Activated CD4-positive, CD25-positive, alpha-beta regulatory T cell treated with anti-CD3 and anti-CD28 coated beads, Interleukin-2, amount 50 U/mL, for 16 hours (primary cell): ENCODE measurements at places on chromosomes 1 and 21.

DNA sequence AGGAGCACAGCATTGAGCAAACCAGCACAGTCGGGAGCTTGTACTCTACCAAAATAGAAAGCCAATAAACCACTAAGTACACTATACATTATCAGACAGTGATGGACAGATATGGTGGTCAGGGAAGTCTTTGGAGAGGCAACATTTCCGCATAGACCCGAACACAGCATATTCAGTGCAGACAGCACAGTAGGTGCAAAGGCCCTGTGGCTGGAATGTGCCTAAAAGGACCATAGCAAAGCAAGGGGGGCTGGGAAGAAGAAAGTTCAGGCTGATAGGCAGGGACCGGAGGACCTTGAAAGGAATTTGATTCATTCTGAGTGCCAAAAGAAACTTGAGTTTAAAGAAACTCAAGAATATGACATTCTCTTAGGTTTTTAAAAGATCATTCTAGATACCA is 92.0 kb upstream of the GALNT2 start:
- DNase-seq = no peak

GRCh38 chr1:178899402-178899801 is 28.5 kb upstream of the ANGPTL1 start:
- no peak for DNase-seq

- no peak for DNase-seq
Measured at GRCh38 chr1:232149287-232150201, 480.4 kb downstream of the SIPA1L2 start.

GRCh38 chr1:236090741-236091147 is 25.9 kb upstream of the NID1 start:
- no peak for DNase-seq

DNA sequence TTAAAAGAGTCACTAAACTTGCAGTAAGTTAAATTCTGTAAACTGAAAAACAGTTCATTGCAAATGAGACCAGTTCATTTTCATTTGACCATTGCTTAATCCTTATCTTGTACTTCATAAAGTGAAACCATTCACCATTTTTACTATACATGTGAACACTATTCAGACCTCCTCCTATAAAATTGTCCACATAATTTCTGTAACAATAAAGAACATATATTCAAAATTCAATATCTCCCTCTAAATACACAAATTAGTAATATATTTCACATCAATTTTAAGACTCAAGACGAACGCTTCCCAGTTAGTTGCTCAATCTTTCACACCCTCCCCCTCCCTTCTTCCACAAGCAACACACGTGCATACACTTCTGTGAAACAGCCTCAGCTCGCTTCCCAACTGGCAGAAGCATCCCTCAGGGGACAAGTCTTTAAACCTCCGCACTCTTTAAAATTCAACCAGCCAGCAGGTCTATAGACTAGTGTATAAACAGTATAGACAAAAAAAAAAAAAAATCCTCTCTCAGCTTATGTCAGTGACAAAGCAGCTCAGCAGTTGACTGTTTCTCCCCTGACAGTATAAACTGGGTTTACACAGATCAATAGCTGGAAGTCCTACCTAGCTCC is 99.6 kb downstream of the DENND1B start:
- no peak for DNase-seq

- DNase-seq = no peak
Measured at GRCh38 chr1:225919906-225920305, 4.1 kb downstream of the PYCR2 start.

GRCh38 chr1:201816309-201816854 is 12.6 kb upstream of the IPO9 start:
- no peak for DNase-seq

DNA sequence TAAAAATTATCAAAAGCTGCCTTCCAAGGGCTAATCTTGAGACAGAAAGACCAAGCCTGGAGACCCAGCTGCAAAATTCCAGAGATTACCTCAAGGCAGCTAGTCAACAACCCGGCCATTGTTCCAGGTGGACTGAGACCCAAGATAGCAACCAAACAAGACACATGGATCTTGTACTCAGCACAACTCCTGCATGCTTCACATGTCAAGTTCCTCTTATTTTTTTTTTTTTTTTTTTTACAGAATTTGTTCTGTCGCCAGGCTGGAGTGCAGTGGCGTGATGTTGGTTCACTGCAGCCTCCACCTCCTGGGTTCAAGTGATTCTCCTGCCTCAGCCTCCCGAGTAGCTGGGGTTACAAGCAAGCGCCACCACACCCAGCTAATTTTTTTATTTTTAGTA is 40.1 kb downstream of the CD2 start:
- DNase-seq = no peak

DNA sequence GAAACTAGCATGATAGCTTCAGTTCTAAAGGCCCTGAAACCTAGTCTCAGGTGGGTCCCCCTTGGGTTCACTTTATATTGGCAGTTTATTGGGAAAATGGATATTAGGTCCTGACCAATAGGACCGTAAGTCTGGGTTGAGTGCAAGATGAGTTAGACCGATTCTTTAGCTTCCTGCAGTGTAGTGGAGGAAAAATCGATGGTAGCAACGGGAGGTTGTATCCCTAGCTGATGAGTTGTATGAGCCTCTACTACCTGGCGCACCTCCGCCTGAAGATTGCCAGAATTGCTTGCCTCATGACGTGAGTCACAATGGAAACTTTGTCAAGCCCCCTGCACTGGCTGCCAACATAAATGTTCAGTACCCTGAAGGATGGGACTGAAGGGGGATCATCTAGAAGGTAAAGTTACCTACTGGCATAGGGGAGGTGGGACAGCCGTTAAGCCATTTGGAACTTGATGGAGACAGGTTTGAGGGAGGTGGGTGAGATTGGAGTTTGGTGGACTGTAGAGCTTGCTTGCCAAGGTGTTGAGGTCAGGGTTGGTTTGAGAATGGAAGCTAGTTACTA is 3.9 kb downstream of the RCC1 start:
- no peak for DNase-seq

GRCh38 chr1:202860744-202861419 is 28.1 kb downstream of the RABIF start:
- no peak for DNase-seq
